ENCODE measurements at places on chromosomes 7 and 10.
A peak's percentile ranks its signal among the peaks of the same experiment; 100 is the strongest.

DNA sequence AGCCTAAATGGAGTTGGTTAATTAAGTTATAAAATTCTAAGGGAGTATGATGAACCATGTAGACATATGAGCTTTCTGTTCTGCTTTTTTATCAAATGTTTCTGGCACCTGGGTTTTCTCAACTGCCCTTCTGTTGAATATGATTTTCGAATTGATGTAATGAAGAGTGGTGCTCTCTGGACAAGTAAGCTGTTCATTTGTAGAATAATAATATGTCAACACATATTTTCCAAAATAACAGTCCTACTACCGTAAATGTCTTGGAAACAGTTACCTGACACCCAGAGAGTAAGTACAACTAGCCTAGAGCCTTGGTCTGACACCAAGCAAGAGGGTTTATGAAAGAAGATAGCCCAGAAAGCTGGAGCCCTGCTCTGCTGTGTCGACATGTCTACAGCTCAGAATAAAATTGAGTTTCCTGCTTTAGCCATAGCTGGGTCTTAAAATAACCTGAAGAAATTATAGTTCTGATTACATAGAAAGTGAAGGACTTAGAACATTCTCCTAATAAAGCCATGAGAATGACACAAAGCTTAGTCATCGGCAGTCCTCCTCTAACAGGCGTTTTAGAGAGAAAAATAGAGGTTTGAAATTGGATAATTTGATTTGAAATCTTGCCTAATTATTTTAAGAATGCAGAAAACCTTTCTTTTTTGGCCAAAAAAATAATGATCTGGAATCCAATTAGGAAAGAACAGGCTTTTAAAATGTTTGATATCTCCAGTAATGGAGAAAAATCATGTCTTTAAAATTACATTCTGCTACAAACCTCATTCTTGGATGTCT lies 25.1 kb downstream of the HDAC9 start:
- no peak for DNase-seq

GRCh38 chr7:142809671-142810070 lies 38.9 kb downstream of the PRSS2 start:
- DNase-seq: no peak

DNA sequence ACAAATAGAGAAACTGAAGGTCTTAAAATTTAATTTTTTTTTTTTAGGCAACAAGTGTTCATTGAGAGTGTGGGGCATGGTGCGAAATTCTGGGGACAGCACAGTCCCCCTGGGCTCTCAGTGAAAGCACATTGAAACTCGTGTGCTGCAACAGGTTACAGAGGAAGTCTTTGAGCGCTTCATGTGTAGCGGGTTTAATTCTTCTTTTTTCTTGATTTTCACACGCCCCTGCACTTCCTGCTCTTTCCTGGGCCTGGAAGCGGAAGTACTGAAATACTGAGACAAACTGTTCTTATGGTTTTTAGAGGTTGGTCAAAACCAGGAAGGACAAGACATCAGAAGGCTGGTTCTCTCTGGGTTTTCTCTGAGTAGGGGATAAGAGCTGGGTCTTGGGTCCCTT lies 203.5 kb downstream of the PTEN start:
- DNase-seq: no peak

DNA sequence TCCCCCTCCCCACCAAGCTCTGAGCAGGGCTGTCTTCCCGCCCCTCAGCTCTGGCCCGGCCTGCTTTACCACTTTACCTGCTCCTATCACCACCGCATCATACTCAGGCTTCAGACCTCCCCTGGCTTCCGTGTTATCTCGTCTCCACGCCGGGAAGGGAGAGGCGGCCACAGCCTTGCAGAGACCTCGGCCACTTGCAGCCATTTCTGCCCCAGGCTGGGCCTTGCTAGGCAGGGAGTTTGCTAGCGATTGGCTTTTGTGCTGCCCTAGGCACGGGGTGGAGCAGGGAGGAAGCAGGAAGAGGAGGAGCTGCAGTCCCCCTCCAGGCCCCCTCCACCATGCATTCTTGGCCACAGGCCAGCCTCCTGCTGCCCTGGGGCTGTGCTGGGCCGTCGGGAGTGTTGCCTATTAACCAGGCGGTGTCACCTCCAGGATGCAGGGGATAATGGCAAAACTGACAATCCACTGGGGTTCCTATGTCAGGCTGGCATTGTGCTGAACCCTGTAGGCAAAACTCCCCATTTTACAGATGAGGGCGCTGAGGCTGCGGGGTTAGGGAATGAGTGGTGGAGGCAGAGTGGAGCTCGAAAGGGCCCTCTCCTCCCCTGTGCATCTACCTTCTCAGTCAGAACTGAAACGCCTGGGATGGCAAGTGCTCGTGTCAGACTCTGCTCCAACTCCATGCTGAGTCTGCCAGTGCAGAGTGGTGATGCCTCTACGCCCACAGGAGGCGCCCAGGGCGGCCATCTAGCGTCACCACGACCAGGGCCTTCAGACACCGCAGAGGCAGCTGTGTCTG lies at the start of gene PYROXD2:
Gene PYROXD2, minus strand, starts transcription at position 251 of the 799 bp plus-strand sequence. Its CDS starts 47 bp downstream, at position 204.
- peak; percentile 11 for DNase-seq

DNA sequence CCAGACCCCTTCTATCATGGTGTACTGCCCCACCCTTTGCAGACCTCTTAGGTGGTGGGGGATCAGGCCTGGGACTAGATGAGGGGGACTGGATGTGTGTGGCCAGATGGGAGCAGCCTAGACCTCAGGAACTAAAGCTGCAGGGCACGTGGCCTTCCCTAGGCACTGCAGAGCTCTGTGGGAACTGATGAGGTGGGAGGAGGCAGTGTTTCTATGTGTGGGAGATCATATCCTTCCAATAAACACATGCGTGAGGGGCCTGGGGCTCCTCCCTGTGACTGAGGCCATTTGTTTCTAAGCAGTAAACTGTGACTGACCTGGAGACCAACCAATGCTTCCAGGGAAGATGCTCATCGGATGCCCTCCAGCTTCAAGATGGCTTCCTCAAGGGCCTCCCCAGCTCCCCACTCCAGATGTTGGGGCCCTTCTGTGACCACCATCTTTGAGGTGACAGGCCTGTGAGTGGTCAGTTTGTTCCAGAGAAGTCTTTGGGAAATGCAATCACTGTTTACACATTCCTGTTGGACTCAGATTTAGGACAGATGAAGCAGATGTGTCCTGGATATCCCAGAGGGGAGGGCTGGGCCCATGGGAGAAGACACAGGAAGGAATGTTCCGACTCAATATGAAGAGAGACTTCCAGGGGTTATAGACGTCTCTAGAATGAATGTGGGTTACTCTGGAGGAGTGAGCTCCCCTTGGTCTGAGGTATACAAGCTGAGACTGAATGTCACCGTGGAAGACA lies 23.6 kb upstream of the ZCCHC24 start:
- DNase-seq: no peak

GRCh38 chr7:68321076-68321639 lies 1277.1 kb upstream of the AUTS2 start:
- peak; percentile 67 for DNase-seq

GRCh38 chr7:50166997-50167965 lies 74.2 kb upstream of the ZPBP start:
- no peak for DNase-seq

DNA sequence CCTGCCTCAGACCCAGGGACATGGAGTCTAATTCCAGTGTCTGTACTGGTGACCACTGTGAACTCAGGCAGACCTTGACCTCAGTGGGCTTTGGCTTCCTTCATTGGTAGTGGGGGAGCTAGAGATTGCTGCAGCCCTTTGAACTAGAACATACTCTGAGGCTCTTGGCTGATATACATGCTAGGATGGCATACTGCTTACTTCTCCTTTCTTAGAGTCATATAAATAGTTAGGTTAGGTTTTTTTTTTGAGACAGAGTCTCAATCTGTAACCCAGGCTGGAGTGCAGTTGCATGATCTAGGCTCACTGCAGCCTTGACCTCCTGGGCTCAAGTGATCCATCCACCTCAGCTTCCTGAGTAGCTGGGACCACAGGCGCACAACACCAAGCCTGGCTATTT lies 49.7 kb downstream of the TMEM178B start:
- no peak for DNase-seq

- peak; percentile 9 for DNase-seq
Measured at GRCh38 chr10:73131301-73131700, 21.0 kb downstream of the NUDT13 start.

DNA sequence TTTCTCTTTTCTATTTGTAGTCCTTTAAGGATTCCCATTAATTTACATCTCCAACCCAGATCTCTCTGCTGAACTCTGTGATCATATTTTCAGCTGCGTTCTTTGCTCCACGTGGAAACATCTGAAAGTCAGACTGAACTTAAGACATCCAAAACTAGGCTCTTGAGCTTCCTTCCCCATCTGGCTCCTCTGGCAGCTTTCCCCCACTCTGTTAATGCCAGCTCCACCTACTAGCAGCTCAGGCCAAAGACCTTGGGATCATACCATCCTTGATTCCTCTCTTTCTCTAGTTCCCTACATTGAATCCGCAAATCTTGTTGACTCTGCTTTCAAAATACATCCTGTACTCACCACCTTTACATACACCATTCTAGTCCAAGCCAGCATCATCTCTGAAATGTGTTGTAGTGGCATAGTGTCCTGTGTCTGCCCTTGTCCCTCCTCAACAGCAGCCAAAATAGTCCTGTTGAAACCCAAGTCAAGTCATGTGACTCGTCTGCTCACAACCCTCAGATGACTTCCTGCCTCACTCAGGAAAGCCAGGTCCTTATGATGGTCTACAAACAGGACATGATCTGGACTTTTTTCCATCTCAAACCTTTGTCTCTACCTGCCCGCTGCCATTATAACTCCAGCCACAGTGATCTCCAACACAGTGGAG lies 7.0 kb downstream of the REEP3 start:
- DNase-seq: no peak

DNA sequence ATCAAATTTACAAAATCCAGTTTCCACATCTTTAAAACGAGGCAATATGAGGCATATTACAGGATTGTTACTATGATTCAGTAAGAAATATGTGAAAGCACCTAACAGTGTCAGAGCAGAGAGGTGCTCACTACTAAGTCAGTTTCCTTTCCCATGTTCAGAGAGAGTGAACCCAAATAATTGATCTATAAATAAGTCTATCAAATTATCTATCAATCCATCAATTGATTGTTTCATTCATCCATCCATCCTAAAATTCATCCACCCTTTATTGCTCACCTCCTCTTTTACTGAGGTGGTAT lies 340.8 kb downstream of the SUGCT start:
- DNase-seq: no peak

GRCh38 chr10:120460776-120461175 lies 3.7 kb downstream of the PLPP4 start:
- no peak for DNase-seq

GRCh38 chr10:14282276-14282675 lies 48.4 kb downstream of the FRMD4A start:
- no peak for DNase-seq

- no peak for DNase-seq
Measured at GRCh38 chr7:121689749-121690148, 183.2 kb upstream of the PTPRZ1 start.

GRCh38 chr10:28587270-28587969 lies 54.5 kb downstream of the WAC start:
- no peak for DNase-seq

DNA sequence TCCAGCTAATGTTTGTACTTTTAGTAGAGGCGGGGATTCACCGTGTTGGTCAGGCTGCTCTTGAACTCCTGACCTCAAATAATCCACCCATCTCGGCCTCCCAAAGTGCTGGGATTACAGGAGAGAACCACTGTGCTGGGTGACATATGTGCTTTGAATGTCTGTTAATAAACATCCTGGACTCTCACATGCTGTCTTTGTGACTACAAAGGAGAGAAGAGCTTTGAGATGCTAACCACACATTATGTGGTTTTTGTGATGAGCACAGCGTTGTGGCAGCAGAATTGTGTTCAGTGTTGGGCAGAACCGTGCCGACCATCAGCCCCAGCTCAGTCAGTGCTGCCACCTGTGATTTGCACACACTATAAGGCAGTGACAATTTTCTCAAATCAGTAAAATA lies 500.1 kb upstream of the KLF6 start:
- no peak for DNase-seq

DNA sequence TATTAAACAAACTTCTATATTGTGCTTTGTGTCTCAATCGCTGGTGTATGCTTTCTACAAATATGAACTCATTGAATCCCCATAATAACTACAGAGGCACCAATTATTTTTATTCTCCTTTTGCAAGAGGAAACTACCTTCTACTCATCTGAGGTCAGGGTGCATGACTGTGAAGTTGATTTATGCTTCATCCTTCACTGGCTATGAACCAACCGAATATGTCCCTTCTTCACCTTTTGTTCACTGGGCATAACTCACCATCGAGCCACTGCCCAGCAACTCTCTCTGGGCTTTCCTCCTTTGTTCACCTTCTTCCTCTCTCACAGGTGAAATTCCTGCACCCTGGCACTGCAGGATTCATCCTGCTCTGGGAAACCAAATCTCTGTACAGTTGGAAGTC lies 61.3 kb upstream of the PFKP start:
- no peak for DNase-seq

- no peak for DNase-seq
Measured at GRCh38 chr10:133179651-133180050, 19.6 kb downstream of the KNDC1 start.

GRCh38 chr7:28069807-28070206 lies 110.8 kb downstream of the JAZF1 start:
- DNase-seq: no peak

GRCh38 chr7:29204491-29205272 lies 10.1 kb downstream of the CHN2 start:
- no peak for DNase-seq

- no peak for DNase-seq
Measured at GRCh38 chr7:142998966-142999365, 28.0 kb downstream of the OR9A2 start.

DNA sequence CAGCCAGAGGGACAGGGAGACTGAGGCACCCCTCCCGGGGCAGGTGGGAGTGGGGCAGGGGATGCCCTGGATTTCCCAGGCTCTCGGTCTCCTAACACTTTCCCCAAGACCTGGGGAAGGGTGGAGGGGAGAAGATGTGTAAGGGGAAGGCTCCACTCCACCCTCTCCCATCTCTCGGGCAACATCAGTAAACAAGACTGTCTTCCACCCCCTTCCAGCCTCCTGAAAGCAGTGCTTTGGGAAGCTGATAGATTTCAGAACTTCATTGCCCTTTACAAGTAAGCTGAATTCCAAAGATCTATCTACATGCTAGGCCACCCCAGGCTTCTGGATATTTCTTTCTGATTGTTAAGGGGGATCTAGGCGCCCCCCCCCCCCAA lies 3.7 kb downstream of the FLNC start:
- no peak for DNase-seq

GRCh38 chr7:157337316-157338149 lies 729 bp downstream of the DNAJB6 start:
- no peak for DNase-seq

- no peak for DNase-seq
Measured at GRCh38 chr7:617614-618538, 98.2 kb upstream of the PDGFA start.

- no peak for DNase-seq
Measured at GRCh38 chr10:44809647-44810046, 101.5 kb upstream of the TMEM72 start.

GRCh38 chr7:16211402-16211925 lies 209.9 kb downstream of the CRPPA start:
- no peak for DNase-seq

DNA sequence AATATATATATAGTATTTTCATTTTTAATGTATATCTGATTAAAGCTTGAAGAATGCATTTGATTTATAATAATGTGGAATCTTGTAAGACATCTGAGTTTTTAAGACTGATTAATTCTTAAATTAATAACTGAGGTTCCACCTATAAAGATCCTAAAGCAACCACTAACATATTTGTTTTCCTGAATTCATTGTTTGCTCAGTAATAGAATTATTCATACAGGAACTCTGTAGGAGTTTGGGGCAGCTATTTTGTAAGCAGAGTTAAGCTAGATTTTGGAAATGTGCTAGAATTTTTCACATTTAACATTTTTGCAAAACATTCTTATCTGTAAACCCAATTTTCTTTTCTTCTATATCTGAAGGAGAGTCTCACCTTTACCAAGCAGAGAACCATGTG lies 88.9 kb downstream of the NRCAM start:
- DNase-seq: no peak
